Stimulated activated CD8-positive, alpha-beta memory T cell treated with anti-CD3 and anti-CD28 coated beads, Interleukin-15, amount 100 ng/mL, for 24 hours (primary cell): ENCODE measurements at places on chromosomes 5 and 9.

- no peak for DNase-seq
These were observed 2.0 kb downstream of the FCHSD1 start for GRCh38 chr5:141649056-141649688.

DNA sequence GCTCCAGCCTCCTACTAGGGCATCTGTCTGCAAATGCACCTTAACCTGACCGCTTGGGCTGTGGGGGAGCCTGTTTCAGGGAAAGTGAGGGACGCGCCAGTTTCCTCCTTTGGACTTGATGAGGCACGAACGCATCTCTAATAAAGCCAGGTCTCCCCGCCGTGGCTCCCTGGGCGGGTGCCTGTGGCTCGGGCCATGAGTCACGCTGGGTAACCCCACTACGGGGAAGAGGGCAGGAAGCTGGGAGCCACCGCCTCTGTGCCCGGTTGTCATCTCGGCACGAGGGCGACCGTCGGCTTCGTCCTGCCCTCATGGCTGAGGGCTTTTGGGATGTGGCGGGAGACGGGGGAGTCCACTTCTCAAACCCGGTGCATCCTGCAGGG is 12.1 kb downstream of the NOTCH1 start:
- DNase-seq, result no peak

- DNase-seq, result no peak
These were observed 273.3 kb upstream of the SEMA6A start for GRCh38 chr5:116847960-116848359.

GRCh38 chr5:97979740-97980139 is 793.7 kb upstream of the RGMB start:
- no peak for DNase-seq

- DNase-seq, result no peak
These were observed 5.1 kb upstream of the WDR5 start for GRCh38 chr9:134130503-134131375.

DNA sequence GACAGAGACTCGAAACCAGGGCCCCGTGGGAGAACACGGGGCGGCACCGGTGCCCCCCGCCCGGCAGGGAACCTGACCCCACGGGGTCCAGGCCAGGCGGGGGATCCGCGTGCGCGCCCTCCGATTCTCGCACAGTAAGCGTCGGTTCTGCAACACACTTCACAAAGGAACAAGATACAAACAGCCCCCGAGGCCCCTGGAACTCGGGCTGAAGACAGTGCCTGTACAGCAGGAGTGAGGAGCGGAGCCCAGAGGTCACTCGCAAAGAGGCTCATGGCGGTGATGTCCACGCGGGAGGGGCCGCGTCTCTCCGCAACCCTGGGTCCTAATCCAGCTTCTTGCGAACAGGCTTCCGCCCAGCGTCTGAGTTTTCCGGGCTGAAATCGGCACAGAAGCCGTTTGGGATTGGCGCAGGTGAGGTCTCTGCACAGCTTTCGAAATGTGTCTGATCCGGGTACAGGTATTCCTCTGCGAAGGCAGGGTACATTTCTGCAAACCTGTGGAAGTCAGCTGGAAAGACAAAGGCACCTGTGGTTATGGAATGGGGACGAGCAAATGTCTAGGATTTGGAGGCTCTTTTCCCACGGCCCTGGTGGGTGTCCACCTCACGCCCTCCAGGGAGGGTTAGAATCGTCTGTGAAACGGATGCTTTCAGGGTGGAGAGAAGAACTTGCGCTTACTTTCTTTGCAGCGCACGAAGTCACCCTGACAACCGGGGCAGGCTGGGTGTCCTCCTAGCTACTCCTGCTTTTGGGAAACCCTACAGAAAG is 18.3 kb upstream of the SLC6A3 start:
- DNase-seq, result no peak

DNA sequence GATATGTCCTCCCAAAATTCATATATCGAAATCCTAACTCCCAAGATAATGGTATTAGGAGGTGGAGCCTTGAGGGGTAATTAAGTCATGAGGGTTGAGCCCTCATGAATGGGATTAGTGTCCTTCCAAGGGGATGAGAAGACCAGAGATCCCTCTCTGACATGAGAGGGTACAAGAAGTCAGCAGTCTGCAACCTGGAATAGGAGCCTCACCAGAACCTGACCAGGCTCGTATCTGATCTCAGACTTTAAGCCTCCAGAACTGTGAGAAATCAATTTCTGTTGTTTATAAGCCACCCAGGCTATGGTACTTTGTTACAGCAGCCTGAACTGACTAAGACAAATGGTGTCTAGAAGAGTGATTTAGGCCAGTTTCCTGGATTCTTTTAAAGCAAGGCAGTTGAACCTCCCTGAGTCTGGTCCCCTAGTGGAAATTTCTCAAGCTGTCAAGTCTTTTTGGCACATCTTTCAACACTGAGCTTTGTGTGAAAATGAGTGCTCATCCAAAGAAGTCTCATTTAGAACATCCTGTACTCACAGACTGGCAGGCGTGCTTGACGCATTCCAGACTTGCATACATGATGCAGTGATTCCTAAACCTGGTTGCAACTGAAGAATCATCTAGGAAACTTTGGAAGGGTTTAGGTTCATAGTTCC is 254.8 kb upstream of the PPP1R2B start:
- DNase-seq, result no peak

GRCh38 chr9:109256336-109256735 is 64.5 kb downstream of the EPB41L4B start:
- DNase-seq, result no peak

DNA sequence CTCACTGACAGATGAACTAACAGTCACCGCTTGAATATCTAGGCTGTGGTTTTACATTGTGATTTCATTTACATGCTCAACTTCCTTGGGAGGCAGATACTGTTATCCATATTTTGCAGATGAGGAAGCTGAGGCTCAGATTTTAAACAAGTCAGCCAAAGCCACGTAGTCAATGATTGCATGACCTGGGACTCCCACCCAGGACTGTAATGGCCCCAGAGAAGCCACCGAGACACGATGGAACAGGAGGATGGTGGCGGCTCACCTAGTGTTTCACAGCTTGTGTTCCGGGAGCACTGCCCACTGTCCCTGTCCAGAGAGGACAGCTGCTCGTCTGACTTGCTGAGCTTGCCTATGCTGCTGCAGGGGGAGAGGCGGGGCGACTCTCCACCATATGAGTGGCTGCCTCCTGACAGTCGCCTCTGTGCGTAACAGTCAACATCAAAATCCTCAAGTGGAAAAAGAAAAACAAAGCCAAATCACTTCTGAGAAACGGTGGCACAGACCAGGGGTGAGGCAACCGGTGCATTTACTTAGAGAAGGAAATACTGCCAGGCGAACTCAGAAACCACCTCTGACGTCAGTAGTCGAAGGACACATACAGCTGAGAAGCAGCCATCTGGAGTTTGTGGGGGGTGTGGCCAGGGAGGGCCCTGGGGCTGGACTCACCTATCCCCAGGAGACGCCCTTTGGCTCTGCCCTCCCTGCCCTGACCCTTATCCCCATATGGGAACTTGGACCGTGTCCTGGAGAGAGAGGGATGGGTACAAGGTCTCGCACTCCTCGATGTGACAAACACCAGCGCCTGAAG is 82.5 kb downstream of the PRRT1B start:
- no peak for DNase-seq

DNA sequence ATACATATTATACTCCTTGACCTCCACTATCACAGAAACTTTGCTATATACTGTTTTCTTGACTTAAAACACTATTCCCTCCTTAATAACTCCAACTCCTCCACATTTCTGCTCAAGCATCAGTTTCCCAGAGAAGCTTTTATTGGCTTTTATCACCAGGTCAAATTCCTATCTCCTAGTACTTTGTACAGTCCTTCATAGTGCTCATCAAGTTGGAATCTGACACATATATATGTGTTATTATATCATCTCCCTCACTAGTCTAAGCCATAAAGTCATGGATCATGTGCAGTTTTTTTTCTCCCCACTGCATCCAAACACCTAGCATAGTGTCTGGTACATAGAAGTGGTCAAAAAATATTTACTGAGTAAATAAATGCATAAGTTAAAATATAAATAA is 59.1 kb downstream of the BHMT start:
- no peak for DNase-seq

DNA sequence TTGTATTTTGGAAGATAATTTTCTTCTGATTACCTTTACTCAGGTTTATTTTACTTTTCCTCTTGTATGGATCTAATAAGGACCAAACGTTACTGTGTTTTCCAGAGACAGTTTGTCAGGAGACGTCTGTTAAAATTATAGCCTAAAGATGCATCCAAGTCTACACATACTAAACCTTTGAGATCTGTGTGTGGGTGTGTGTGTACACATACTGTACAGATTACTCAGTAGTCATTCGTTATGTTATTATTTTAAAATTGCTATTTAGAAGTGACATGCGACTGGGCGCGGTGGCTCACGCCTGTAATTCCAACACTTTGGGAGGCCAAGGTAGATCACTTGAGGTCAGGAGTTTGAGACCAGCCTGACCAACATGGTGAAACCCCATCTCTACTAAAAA is 51.6 kb upstream of the CNTLN start:
- DNase-seq, result no peak

DNA sequence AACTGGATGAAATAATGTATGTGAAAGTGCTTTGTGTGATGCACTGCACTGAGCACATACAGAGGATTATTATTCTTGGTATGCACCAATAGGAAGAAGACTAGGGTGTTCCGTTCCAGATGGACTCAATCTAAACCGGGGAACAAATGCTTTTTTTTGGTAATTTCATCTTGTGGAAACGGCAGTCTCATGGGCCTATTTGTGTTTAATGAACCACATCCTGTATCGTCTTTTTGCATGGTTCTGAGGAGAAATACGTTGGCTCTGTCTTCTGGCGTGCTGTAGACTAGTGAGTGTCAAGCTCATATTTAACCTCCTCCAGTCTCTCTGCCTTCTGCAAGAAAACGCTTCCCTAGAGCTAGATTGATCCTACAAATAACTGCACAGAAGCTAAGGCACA is 30.0 kb downstream of the TRIM32 start:
- no peak for DNase-seq

GRCh38 chr5:138077064-138077696 is 6.7 kb upstream of the WNT8A start:
- no peak for DNase-seq

DNA sequence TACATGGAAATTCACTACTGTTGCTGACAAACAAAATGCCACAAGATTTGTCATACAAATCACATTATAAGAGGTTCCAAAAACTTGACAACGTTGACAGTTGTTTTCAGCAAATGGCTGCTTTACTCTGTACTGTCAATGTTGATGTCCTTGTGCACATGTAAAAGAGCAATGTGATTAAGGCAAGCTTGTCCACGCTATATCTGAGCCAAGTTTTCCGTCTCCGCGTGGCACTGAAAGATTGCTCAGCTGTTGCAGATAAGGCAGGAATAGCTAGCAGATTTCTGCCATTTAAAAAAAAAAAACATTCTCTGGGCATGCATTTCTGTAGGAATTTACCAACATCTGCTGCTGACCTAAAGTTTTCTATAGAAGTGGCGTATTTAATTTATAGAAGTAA is 46.4 kb upstream of the MEF2C start:
- DNase-seq, result no peak

DNA sequence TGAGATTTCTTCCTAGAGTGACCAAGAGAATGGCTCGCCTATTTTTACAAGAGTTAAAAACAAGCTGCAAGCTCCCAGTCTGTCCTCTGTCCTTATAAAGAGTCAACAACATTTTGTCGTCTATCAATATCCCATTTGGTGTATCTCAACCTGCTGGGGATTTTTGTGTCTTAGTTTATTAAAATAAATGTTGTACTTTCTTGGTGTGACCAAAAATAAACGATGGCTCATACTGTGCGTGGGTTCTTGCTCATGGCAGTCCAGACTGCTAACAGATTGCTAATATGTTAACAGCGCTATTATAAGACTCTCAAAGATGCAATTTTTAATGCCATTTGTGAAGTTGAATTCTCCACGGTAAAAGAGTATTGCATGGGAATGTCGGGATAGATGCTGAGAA is 569.9 kb downstream of the GABRG2 start:
- no peak for DNase-seq

GRCh38 chr5:93327605-93328004 is 253.4 kb downstream of the NR2F1-AS1 start:
- DNase-seq, result no peak

- no peak for DNase-seq
These were observed 143.9 kb downstream of the SEMA5A start for GRCh38 chr5:9401786-9402472.

GRCh38 chr9:120935383-120935857 is 8.8 kb upstream of the TRAF1 start:
- no peak for DNase-seq

- DNase-seq, result no peak
These were observed 15.5 kb downstream of the IRX4 start for GRCh38 chr5:1867114-1867814.

- no peak for DNase-seq
These were observed 238.2 kb downstream of the GLIS3 start for GRCh38 chr9:4061717-4062116.

DNA sequence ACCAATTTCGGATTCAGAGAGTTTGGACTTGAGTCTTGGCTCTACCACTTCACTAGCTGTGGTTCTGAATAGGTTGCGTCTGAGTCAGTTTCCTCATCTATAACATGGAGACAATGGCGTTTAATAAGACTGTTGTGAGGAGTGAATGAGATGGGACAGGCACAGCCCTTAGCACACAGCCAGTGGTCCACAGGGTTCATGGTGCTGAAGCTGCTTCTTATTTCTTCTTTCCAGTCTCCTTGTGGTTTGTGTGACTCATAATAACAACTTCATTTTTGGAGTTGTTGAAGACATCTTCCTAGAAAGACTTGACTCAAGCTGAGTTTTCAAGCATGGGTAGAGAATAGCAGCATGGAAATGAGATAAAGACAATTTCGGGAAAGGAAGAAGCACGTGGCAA is 172.6 kb upstream of the PPP2R2B start:
- no peak for DNase-seq

- DNase-seq, result no peak
These were observed 125.4 kb upstream of the LMX1B start for GRCh38 chr9:126488310-126488709.

GRCh38 chr5:156402387-156402921 is 75.5 kb downstream of the SGCD start:
- DNase-seq, result no peak

DNA sequence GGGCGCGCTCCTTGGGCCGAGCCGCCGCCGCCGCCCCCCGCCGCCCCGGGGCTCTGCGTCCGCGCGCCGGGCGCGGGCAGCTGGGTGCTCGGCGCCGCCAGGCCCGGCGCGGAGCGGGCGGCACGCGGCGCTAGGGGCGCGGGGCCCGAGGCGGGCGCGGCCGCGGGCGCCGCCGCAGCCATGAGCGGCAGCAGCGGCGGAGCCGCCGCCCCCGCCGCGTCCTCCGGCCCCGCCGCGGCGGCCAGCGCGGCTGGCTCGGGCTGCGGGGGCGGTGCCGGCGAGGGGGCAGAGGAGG is 351 bp downstream of the TRIO start:
- DNase-seq, result no peak

GRCh38 chr5:39713250-39713916 is 288.6 kb upstream of the DAB2 start:
- no peak for DNase-seq
